Vagina (tissue), 2 donors: ENCODE measurements at places on chromosomes 7 and 10. TPM values are rescaled to one million over a fixed set of nuclear protein-coding genes. Genes with fewer than 3 reads are reported as not detected.

GRCh38 chr7:40870108-40870507, 735.3 kb downstream of the SUGCT start:
- DNase-seq: no peak

DNA sequence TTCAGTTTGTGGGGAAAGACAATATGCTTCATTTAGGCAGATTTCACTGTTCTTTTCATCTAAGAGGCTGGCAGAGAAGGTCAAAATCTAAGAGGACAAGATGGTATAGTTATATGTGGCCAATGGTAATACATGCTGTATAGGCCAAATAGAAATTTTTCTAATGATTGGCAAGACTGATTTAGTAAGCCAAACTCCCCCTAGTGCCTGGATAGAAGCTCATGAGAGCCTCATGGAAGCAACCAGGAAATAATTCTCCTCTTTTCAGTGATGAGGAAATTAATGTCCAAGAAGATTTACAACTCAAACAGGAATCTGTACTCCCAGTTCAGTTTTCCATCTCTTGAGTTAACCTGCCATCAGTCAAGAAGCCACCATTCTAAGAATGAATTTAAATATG, 253.6 kb upstream of the PHF14 start:
- DNase-seq: no peak

GRCh38 chr10:130227883-130228282, 91.7 kb downstream of the GLRX3 start:
- DNase-seq: peak; percentile 31

DNA sequence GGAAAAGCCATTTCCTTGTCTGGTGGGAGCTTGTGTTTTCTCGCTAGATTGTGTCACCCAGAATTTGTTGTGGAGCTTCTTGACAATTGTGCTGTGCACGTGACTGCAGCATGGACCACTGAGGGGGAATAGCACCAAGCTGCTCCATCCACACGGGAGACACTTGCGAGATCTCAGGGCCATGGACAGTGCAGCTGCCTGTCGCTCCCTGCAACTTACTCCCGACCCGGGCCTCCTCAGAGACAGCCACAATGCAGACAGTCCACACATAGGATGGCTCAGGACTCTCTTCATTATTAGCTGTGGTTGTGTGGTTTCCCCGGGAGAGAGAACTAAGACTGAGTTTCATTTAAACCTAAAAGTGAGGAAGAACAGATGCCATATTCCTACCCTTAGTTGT, 673.2 kb upstream of the GALNT17 start:
- DNase-seq: no peak

GRCh38 chr7:55191926-55192692, 173.0 kb upstream of the LANCL2 start:
- peak; percentile 88 for DNase-seq

- DNase-seq: no peak
Observed at GRCh38 chr10:92811986-92812385, 36.3 kb upstream of the EXOC6 start.

DNA sequence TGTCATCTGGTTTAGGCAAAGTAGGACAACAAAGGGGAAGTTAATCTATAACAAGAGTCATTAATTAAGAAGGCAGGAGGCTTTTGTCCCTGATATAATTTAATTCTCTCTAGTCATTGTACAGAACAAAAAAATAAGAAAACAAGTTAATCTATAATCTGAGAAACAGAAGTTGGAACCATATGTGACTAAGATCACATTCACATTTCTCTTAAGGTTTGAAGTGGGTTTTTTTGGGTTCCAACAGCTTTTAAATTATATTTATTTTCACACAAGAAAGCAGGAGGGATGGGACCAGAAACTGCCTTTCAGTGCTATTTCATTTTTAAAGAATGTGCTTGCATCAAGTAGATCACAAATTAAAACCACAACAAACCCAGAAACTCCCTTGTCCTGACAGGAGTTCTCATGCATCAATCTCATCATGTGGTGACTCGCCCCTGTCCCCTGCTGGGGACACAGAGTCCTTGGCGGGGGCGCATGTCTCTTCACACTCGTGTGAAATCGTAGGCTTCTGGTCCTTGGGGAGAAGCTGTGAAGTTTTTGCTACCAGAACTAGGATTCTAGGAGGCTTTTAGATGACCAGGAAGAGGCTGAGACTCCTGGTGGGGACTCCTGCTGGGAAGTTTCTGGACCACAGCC, 10.1 kb upstream of the OPN4 start:
- DNase-seq: no peak

DNA sequence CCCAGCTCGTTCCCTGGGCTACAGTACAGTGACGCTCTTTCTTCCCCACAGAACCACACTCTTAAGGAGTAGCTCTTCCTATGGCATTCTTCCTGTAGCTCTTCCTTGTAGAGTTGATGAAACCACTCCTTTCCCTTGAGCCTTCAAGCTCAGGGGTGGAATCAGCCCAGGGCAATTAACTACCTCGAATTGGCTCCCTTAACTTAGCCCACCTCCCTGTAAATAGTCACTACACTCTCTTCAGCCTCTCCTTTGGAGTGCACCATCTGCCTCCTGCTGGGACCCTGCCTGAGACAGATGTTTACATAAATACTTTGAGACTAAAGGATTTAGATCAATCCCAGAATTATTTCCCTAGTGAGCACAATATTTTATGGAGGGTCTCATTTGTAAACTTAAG, 537.8 kb upstream of the AUTS2 start:
- no peak for DNase-seq

DNA sequence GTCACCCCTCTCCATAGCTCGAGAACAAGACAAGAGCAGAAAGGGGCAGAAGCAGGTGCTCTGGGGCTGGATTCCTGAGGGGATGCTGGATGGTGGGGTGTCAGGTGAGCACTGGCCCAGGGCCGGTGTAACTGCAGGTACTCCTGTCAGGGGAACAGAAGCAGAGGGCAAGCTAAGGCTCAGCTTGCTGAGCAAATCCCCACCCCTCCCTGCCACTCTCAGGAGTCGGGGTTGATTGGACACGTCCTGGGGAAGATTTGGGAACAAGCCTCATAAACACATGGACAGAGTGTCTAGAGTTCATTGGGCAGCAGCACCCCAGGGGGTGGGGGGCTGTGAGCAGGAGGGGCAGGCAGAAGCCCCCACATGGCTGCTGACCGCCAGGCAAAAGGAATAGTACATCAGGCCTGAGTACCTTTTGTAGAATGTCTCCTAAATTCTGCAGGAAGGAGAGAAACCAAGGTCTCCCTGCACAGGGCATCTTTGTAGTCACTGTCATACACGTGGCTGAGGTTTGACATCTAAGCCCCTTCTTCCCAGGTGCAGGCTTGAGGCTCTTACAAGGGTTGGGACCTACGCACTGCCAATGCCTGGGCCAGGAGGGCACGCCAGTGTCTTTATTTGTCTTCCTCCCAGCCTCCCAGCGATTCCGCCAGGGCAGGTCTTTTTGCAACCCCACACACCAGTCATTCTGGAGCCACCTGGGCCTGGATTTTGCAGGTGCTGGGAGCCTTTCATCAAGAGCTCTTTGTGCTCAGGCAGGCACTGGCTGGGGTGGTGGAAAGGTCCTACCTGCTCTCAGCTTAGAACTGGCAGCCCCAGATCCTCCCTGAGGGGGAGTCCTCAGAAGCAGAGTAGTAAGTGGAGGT, 2.8 kb downstream of the CALML3 start:
- no peak for DNase-seq

GRCh38 chr10:45399113-45399512, 25.1 kb downstream of the ALOX5 start:
- no peak for DNase-seq

DNA sequence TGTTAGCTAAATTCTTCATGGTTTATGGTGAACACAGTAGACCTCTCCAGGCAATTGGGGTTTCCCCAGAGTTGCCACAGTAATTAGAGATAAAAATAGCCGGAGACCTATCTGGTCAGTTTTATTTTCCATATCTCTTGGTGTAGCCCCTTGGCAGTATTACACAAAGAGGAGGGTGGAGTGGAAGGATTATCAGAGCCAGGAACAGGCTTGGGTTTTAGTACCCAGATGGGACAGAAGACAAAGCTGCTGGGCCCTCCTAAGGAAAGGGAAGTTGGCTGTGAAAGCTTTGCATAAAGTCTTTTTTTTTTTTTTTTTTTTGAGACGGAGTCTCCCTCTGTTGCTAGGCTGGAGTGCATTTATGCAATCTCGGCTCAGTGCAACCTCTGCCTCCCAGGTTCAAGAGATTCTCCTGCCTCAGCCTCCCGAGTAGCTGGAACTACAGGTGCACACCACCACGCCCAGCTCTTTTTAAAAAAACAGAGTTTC, 9.7 kb downstream of the ZSCAN21 start:
- no peak for DNase-seq

- DNase-seq: no peak
Observed at GRCh38 chr10:124146483-124146882, 53.1 kb upstream of the CHST15 start.

- no peak for DNase-seq
Observed at GRCh38 chr10:23975431-23975830, 233.5 kb upstream of the KIAA1217 start.

DNA sequence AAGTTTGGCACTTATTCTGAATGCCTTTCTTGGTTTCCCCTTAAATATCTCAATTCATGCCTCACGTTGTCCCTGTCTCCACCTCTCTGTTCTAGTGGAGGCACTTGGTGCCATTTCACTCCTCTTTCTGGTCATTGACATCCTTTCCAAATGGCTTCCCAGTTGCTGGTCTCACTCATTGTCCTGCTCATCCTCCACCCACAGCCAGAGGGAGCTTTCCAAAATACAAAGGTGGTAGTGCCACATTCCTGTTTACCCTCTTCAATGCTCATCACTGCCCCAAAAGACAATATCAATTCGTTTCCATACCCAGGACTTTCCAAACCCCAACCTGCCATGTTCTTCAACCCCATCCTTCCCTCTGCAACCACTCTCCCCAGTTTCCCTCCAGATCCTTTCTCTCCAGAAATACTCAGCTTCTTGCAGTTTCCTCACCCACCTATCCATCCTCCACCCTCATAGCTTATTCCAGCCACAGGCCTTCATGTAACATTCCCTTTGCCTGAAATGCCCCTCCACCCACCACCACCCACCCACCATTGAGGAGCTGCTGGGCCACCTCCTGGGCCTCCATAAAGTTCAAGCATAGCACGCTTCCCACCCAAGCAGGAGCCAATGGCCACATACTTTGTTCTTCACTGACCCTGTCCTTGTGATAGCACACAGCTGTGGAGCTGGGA, 63.1 kb upstream of the ADRB1 start:
- DNase-seq: no peak

- DNase-seq: no peak
Observed at GRCh38 chr10:113987156-113987555, 56.5 kb upstream of the ADRB1 start.

DNA sequence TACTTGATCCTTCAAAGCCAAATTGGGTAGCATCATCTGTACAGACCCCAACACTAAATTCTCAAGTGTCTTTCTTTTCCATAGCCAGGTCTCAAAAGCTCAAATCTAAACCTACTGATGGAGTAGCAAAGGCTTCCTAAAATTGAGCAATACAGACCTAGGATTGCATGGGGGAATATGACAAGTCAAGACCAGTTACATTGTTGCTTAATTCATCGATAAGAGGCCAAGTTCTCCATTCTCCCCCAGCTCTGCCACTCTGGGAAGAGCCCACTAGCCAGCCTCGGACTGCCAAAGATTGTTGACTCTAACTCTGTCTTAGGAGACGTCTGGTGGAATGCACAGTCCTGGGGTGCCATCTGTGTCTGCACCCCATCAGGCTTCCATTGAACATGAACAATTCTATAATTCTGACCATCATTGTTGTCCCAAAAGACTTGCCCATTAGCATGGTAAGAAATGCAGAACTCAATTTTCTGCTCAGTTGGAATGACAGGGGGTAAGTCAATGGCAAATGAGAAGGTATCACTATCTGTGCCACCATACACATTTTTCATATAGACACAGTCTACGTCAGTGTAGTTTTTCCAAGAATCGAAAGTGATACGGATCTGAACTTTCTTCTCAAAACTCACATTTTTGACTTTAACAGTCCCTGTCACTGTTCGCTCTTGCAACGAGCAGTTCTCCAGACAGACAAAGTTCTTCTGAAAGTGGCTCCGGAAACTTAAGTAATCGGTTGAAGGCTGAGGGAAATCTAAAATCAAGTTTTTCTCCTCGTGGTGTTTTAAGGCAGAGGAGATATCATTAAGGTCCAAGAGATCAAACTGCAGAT, 2.9 kb downstream of the PPP1R3C start:
- DNase-seq: no peak

DNA sequence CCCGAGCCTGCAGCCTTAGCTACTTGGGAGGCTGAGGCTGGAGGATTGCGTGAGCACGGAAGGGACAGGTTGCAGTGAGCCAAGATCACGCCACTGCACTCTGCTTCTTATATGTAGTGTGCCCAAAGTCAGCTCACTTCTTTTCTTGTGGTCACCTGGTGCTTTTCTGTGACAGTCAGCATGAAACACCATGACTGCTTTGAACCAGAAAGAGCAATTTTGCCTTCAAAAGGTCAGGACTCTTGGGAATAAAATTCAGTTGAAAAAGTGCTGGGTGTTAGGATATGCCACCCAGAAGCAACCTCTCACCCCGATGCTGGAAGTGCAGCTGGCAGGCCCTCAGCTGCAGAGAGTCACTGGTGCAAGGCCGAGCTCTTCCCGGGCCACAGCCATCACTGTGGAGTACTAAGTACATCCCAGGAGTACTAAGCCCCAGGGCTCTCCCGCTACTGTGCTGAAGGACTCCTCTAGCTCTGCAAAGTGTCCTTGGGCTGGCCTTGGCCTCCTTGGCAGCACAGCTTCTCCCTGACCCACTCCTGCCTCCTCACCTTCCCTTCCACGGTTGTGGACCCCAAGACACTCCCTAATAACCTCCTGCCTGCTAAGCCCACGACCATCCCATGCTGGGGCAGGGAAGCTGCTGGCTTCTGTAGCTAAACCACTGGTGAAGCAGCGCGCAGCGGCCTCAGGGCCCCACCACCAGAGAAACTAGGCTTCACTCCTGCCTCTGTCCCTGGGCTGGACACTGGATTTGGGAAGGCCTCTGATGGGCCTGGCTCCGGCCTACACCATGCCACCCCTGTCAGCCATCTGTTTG, 17.6 kb upstream of the GDI2 start:
- no peak for DNase-seq

Gene ADAM12
- 3.7 TPM for total RNA-seq

Gene GSTO1
- 69.5 TPM for total RNA-seq

Gene LRRC18
- total RNA-seq: not detected

Gene CDH23
- 10.3 TPM for total RNA-seq

Gene RASSF4
- 29.2 TPM for total RNA-seq

Gene PRLHR
- 23.1 TPM for total RNA-seq

Gene GPRIN2
- total RNA-seq: 5.6 TPM

Gene POLR2J2
- 2.2 TPM for total RNA-seq

Gene TMEM273
- total RNA-seq: 17.9 TPM

Gene MYO3A
- 0.25 TPM for total RNA-seq

Gene TCERG1L
- not detected for total RNA-seq

Gene MOGAT3
- not detected for total RNA-seq

Gene RADIL
- 16.5 TPM for total RNA-seq

Gene GRM3
- not detected for total RNA-seq

Gene KLHL7
- 21.6 TPM for total RNA-seq
